ENCODE measurements at places on chromosomes 13 and 19.

DNA sequence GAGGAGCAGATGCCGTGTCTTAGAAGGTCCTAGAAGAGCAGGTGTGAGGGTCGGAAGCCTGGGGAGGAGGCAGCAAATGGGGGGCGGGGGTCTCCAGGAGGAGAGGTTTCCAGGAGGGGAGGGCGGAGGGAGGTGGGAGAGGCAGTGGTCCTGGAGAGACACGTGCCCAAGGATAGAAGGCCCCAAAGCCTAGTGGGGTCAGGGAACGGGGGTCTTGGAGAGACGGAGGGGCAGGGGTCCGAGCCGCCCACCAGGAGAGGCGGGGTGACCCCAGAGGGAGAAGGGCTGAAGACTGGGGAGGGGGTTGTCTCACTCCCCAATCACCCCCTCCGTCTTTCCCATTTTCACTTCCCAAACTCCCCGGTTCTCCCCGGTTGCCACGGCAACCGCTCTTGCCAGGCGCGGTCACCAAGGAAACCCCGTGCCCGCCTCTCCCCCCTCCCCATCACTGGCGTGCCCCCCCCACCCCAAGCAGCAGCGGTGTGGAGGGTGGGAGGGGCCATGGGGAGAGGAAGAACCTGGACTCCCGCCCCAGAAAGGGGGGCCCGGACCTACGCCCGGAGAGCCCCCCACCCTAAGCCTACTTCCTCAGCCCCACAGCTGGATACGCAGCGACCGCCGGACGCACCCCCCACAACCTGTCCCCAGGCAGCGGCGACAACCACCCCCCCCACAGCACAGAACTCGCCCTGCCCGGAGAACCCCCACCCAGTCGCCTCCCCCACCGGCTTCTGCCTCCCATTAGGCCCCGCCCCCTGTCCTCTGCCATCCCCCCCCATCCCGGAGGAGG is 988 bp downstream of the LRRC4B start:
- DNase-seq: no peak

- DNase-seq: no peak
These were observed 90.3 kb downstream of the LHFPL6 start for GRCh38 chr13:39512687-39513086.

DNA sequence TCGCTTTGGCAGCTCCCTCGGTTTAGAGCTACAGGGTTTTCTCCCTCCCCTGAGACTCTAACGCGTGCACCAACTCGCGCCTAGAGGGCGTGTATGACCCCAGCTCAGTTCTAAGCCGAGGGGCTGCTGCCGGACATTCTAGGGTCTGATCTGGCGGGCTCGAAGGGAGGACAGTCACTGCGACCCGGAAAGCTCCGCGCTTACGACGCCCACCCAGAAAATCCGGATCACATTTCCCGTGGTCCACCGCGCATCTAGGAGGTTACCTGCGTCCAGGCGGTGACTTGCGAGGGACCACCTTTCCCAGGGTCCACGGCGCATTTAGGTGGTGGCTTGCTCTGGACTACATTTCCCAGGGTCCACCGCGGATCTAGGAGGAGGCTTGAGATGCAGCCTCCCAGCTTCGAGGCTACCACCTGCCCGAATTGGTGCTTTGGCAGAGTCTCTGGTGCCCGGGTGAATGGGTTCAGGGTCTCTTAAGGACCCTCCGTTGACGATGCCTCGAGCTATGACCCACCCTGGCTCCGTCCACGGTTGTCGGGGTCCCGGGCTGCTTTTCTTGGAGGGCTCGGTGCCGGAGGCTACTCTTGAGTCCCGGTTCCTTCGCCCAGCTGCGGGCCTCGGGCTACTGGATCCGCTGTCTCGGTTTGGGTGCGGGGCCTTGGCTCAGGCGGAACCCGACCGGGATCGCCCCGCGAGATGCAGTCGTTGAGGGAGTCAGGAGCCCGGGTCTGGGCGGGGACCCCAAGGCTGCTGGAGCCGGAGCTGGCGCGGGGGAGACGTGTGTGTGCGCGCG is 30.5 kb downstream of the ZNF146 start:
- DNase-seq: no peak

GRCh38 chr19:48333467-48334384 is 8.4 kb downstream of the EMP3 start:
- peak; percentile 92 for DNase-seq

GRCh38 chr13:27789495-27790303 is 2.6 kb upstream of the GSX1 start:
- no peak for DNase-seq

GRCh38 chr13:29522044-29522685 is 73.3 kb downstream of the SLC7A1 start:
- peak; percentile 94 for DNase-seq

DNA sequence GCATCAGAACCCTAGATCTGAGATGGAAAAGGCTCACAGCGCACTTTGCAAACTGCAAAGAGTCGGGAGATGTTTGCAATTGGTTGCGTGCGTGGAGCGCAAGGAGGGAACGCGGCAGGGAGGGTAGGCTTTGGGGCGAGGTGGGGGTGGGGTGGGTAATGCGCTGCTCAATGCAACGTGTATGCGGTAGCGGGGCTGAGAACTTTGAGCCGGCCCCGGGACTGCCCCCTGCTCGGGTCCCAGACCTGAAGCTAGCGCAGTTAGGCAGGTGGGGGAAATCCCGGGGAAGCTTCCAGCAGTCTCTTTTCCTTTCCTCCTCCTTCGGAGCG is 971 bp downstream of the FOSB start:
- no peak for DNase-seq

DNA sequence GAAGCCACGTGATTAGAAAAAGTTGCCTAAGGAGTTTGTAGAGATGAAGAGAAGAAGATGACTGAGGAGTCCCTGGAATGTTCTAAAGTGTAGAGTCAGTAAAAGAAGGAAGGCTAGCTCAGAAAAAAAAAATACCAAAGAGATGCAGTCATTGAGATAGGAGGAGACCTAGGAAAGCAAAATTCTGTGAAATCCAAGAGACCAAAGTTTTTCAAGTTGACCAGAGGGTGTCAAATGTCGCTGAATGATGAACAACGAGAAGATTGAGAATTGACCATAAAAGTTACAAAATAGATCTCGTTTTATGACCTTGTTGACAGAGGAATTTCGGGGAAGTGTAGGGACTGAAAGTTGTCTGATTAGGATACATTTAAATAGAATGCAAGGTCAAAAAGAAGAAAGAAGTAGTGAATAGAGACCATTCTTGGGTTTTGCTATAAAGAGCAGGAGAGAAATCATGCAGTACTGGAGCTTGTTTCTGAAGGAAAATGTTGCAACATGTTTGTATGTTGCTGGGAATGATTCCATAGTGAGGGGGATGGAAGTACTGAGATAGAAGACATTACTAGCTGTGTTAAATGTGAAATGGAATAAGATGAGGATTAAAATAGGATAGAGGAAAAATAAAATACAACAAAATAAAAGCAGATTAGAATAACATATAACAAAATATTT is 30.2 kb upstream of the HTR2A start:
- no peak for DNase-seq

DNA sequence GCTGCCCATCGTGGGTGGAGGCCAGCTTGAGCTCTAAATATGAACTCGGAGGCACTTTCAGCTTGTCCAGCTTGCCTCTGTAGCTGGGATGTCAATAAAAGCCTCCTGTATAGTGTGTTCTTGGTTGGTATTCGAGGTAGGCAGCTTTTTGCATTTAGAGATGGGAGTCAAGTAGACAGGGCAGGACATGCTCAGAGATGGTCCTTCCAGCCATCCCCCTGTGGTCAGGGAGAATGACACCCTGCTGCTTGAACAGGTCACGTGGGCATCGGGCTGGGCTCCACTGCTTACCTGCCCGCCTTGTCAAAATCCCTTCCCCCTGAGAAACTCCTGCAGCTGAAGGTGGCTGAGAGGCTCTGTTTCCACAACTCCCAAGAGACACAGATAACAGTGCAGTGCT is 302.5 kb downstream of the ZNF536 start:
- DNase-seq: no peak

- no peak for DNase-seq
These were observed 7.5 kb upstream of the MEX3D start for GRCh38 chr19:1575323-1576241.

- no peak for DNase-seq
These were observed 4.6 kb downstream of the FARP1 start for GRCh38 chr13:98147521-98147920.

DNA sequence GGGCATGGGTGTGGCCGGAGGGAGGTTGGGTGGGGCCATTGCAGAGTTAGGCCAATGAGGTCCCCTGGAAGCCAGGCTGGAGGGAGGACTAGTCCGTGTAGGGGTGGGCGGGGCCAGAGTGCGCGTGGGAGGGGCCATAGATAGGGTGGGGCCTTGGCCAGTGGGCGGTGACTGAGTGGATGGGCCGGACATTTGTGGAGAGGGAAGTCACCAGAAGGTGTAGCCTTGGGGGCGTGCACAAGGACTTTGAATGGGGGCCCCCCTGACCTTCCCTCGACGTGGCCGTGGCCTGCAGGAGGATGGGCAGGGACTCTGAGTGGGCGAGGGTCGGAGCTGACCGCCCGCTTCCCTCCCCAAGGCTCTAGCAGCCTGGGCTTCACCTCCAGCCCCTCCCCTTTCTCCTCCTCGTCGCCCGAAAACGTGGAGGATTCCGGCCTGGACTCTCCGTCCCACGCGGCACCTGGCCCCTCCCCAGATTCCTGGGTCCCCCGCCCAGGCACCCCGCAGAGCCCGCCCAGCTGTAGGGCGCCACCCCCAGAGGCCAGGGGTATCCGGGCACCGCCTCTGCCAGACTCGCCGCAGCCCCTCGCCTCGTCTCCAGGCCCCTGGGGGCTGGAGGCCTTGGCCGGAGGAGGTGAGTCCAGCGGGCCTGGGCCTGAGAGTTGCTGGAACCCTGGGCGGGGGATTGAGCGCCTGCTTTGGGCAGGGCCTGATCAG is 16.5 kb upstream of the B3GNT3 start:
- DNase-seq: no peak

DNA sequence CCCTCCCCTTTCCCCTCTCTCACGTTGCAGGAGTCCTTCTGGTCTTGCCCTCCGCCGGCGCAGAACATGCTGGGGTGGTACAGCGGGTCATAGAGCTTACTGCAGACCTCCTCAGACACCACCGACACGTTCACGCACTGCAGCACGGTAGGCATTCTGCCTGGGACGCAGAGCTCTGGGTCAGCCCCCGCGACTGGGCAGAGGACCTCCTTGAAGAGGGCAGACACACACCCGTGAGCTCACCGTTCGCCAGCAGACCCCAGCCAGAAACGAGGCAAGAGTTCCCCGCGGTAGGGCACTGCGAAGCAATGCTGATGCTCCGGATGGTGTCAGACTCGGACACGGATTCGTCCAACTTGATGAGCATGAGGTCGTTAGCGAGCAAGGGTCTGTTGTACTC is 2.9 kb downstream of the KLK4 start:
- no peak for DNase-seq

GRCh38 chr13:75136151-75136550 is 345.8 kb downstream of the TBC1D4 start:
- DNase-seq: no peak

DNA sequence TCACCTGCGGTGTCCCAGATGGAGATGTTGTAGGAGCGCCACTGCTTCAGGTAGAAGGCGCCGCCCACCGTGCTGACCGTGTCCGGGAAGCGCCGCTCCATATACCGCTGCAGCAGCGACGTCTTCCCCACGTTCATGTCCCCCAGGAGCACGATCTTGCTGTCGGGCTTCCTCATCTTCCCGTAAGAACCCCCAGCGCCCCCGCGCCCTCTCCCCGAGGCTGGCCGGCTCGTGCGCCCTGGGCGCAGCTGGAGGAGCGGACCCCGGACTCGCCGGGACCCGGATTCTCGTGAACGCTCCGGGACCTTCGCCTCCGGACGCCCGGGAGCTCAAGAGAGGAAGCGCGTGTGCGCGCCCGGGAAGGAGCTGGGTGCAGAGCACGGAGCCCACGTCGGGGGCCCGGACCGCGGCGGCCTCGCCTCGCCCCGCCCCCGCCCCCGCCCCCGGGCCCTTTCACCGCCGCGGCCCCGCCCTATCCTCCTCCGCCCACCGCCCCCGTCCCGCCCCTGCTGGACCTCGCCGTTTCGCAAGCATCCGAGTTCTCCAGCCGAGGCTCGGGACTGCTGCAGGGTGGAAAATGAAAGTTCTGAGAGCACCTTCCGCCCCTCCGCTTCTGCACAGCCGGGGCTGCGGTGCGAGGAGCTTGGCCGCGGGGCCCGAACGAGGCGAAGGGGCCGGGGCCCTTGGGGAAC is at the start of gene RAB20:
Gene RAB20, minus strand, starts transcription at position 379 of the 692 bp plus-strand sequence. Its CDS starts 203 bp downstream, at position 176.
- DNase-seq: peak; percentile 54

- DNase-seq: no peak
These were observed 58.2 kb upstream of the USE1 start for GRCh38 chr19:17156947-17157302.

DNA sequence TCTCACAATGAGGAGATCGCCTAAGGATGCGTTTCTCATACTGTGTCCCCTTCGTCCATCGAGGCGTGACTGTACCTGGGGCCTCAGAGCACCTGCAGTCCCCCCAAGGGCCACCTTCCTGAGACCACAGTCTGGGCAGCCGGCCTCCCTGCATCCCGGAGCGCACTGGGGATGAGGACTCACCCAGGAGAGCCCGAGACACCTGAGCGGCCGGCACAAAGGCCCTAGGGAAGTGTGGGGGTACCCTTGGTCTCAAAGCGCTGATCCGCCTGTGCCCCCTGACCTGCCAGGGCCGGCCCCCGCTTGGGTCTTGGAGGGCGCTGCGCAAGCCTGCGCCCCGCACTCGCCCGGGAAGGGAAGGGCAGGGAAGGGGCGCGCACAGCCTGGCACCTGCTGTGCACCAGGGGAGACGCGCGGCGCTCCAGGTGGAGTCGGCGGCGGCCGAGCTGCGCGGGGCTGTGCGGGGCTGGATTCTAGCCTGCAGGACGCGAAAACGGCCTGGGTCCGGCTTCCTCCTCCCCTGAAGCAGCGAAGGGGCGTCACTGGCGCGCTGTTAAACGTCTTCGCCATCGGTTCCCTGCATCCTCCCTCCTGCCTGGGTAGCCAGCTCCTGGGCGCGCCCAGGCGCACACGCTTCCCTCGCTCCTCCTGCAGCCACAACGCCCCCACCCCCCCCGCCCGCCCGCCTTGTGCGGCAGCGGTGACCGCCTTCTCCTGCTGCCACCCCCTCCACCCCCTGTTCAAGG is 13.6 kb upstream of the USP29 start:
- DNase-seq: no peak

Measured in fibroblast of the conjunctiva (primary cell).